GM04503 (cell line): ENCODE measurements at places on chromosomes 5 and 9.

GRCh38 chr9:127846443-127847177 lies 7.8 kb downstream of the ENG start:
- no peak for DNase-seq

DNA sequence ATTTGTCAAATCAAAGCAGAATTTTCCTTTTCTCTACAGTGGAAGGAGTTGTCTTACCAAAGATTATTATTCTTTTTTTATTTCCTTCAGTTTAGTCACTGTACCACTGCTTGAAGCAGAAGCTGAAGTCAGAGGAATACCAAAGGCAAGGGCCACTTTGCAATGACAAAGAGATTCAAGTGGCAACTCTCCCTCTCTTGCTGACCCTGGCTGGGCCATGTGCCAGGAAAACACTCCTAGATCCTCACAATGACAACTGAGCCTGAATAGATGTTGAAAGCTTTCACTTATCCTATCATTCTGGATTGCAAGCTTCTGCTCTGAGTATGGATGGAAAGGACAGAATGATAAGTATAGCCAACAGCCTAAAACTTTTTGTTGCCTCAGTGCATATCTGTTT lies 618.3 kb downstream of the NR2F1-AS1 start:
- no peak for DNase-seq

DNA sequence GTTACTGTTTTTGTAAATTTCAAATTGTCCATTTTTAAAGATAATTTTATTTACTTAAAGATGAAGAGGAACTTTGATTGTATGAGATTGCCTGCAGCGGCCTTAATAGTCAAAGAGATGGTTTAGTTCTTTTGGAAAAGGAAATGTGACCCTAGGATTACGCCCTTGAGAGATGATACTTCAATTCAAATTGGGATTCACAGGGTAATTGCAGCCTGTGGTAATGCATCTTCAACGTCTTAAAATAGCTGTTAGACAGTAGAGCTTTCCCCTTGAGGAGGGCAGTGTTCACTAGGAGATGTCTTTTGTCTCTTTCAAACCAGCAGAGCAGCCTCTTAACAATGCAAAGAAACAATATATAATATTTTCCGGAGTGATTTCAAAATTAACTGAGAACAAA lies 127.1 kb downstream of the TAF11L14 start:
- no peak for DNase-seq

GRCh38 chr5:68444833-68445232 lies 229.3 kb downstream of the PIK3R1 start:
- DNase-seq = no peak

- DNase-seq = no peak
These were observed 60.7 kb downstream of the TAF11L14 start for GRCh38 chr5:17694914-17695313.

DNA sequence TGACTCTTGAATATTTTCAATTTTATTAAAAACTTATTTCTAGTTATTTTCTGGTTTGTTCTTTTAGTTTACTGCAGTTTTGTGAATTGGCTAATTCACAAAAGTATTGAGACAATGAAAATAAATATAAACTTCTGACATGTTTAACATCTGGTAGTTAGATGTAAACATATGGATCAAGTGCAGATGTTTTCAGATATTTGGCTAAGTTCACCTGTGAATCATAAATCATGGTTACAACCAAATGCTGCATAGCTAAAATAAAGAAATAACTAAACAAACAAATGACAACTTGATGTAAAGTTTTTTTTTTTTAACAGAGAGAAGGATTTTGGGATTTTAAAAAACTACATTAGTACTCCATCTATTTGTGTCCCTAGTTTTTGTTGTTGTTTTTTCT lies 484.6 kb downstream of the SLCO4C1 start:
- no peak for DNase-seq

GRCh38 chr9:99385814-99386279 lies 163.8 kb downstream of the SEC61B start:
- DNase-seq = no peak

DNA sequence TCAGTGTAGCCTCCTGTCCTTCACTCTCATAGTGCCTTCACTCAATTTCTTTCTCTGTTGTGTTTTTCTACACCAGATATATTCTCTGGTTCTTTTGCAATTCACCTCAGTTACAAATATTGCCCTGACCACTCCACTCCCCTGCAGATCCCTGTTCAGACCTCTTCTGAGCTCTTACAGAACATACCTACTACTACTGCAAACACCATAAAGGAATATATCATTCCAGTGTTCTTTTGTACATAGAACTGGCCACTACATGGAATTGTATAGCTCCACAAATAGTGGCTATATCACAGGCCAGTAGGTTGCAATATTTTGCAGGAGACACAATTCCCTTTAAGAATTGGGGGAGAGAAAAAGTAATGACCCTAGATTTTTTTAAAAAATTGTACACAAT lies 21.0 kb downstream of the ALDH1A1 start:
- no peak for DNase-seq

- DNase-seq = no peak
These were observed 13.0 kb upstream of the SARDH start for GRCh38 chr9:133750982-133751649.

DNA sequence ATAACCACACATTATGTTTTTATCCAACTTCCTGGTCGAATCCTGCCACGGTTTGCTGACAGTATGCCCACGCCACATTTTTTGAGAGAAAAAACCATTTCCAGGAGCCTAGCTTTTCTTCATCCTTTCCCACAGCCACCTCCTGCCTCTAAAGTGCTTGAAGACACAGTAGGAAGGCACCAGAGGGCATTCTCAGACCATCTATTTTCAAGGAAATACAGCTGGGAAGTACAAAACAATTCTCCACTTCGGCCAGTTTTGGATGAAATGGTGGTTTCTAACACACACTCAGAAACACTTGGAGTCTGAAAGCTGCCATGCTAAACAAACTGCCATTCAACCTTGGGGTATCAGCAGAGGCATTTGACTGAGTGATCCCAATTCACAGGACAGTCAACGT lies 86.3 kb upstream of the RPS23 start:
- DNase-seq = no peak

GRCh38 chr5:35149041-35149440 lies 81.2 kb downstream of the PRLR start:
- no peak for DNase-seq

GRCh38 chr5:79954620-79955019 lies 36.4 kb downstream of the MTX3 start:
- DNase-seq = no peak

- no peak for DNase-seq
These were observed 5.5 kb downstream of the MAN2A1 start for GRCh38 chr5:109695005-109695926.

GRCh38 chr5:123787635-123788034 lies 275.7 kb downstream of the CSNK1G3 start:
- no peak for DNase-seq

DNA sequence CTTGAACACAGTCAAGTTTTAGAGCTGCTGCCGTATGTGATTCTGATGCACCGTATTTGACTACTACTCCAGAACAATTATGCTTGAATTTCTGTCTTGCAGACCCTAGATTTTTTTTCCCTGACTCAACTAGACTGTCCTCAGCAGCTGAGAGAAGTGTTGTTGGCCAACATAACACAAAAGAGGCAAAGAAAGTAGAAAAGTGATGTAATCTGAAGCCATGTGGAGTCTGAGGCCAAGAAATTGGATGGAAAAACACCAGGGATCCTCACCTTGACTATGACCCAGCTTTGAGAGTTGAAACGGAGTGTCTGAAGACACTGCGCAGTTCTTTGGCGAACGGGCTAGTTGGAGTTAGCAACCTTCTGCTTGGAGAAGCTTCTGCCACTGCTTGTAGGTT lies 36.3 kb upstream of the FGF1 start:
- no peak for DNase-seq

- no peak for DNase-seq
These were observed 2.6 kb upstream of the GZMK start for GRCh38 chr5:55021410-55021809.

DNA sequence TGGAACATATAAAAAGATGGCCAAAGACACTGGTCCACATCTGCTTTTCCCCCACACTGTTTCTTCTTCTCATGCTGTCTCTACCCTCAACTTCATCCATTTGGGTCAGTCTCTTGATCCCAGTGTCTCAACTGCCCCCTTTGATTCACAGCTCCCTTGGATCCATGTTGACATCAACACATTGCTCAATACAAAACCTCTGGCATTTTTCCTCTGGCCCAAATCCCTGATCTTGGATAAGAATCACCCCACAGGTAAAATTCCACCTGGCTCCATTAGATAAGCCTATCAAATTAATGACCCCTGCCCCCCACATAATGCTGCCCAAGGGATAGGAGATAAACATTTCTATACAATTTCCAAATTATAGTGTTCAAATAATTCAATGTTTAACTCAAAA lies 229.8 kb downstream of the TLE1 start:
- no peak for DNase-seq

- DNase-seq = no peak
These were observed at the start of gene CSF2 for GRCh38 chr5:132073231-132074013. Gene CSF2, plus strand, starts transcription at chr5:132073789. Its CDS starts 35 bp downstream, at chr5:132073824.

- no peak for DNase-seq
These were observed 19.0 kb downstream of the NCS1 start for GRCh38 chr9:130191068-130191748.

- DNase-seq = no peak
These were observed 67.2 kb upstream of the IER5L start for GRCh38 chr9:129245276-129245675.

DNA sequence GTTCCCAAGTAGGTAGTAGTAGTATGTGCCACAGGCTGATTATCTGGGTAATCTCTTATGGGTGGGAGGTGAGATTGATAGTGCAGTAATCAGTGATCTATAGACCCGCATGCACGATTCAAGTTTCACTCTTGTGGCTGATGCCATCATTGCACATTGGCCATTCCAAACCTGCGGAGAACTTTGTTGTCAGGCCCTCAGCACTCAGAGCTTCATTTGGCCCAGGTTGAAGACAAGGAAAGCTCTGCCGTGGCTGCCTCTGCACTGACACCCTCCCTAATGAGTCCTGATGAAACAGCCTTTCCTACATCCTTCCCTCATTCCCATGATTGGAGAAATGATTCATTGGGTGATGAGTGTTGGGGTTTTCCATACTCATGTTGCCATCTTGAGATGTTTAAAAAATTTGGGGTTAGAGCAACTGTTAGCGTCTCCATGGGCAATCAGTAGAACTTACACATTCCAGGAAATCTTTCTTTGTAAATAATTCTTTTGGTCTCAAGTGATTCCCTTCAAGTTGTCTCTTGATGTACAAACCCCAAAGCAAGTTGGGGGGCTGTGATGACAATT lies 22.9 kb downstream of the PROP1 start:
- peak; percentile 61 for DNase-seq

GRCh38 chr9:131707733-131708157 lies 32.1 kb downstream of the RAPGEF1 start:
- peak; percentile 53 for DNase-seq

DNA sequence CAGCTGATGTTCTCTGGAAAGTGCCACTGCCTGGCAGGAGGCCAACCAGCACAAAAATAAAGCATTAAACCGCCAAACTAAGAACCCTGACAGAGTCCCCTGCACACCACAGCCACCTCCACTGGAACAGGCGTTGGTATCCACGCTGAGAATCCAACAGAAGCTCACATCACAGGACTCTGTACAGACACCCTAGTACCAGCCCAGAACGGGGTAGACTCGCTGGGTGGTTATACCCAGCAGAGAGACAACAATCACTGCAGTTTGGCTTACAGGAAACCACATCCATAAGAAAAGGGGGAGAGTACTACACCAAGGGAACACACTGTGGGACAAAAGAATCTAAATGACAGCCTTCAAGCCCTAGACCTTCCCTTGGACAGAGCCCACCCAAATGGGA lies 15.0 kb upstream of the POU5F2 start:
- no peak for DNase-seq

GRCh38 chr9:127323393-127323792 lies 58.8 kb downstream of the GARNL3 start:
- no peak for DNase-seq

DNA sequence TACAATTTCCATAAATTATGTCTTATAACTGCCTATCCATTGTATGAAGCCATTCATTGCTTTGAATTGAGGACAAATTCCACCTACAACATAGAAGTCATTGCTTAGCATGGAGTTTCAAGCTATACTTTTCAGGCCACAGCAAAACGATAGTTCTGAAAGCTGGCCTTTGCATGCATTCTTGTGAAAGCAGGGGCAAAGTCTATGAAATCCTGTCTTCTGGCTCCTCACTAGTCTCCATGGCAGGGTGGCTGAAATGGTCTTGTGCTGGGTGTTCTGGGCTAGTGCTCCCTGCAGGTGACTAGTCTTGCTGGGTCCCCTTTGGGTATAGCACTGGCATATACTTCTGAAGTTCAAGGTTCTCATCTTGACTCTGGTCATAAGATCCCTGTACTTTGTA lies 353.9 kb upstream of the ZNF608 start:
- DNase-seq = no peak

DNA sequence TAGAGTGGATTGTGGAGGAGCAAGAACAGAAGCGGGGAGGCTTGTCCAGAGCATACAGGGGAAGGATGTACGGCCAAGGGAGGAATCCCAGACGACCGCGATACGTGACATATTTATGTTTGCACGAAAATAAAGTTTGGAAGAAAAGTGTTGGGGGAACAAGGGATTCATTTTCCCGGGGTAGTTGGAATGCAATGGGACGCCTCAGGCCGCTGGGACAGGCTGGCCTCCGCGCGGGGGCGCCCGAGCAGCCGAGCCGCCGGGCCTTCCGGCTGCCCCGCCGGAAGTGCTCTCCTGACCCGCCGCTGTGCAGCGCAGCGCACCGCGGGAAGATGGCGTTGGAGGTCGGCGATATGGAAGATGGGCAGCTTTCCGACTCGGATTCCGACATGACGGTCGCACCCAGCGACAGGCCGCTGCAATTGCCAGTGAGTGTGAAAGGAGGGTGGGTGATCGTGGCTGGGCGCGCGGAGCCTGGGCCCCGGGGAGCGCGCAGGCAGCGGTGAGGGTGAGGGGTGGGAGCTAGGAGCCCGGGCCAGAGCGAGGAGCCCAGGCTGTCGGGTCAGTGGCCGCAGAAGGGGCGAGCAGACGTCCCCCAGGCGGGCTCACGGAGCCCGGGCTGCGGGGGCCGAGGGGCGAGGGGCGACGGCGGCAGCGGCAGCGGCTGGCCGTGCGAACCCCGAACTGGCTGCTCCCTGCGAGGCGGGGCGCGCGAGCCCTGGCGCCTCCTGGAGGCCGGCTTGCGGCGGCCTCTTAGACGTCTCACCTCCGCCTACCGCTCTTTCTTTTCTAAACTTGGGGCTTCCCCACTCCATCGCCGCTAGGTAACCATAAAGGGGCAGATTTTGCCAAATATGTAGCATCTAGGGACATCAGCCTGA lies at the start of gene PHAX:
TSS of gene PHAX (plus strand) at position 317 of the 881 bp plus-strand sequence. CDS start at position 333, 16 bp downstream.
- no peak for DNase-seq

- DNase-seq = no peak
These were observed 132.2 kb downstream of the ARHGAP26 start for GRCh38 chr5:142902186-142902965.
